Renal pelvis (tissue), 12 donors: ENCODE measurements at places on chromosomes 4 and X. TPM values are rescaled to one million over a fixed set of nuclear protein-coding genes. Genes with fewer than 3 reads are reported as not detected.

- DNase-seq = peak; percentile 76
Measured at GRCh38 chr4:41360214-41360920, 103.6 kb downstream of the UCHL1 start.

- DNase-seq = no peak
Measured at GRCh38 chrX:148416142-148416541, 84.3 kb upstream of the AFF2 start.

GRCh38 chr4:123825596-123826291 is 429.1 kb downstream of the SPRY1 start:
- DNase-seq = no peak

DNA sequence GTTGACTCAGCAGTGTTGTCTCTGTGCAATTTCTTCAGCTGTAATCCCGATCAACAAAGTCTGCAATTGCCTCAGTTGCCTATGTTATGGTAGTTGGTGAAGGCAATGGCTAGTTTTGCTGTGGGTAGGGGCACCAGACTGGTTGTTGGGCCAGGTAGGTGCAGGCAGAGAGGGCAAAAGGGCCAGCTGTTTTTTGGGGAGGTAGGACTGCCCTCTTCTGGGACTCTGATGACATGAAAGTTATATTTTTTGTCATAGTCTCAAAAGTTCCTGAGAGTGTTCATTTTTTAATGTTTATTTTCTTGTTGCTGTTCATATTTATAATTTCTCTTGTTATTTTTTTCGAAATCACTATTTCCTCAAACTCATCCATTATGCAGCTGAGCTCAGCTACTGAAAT is 25.1 kb downstream of the DCAF12L2 start:
- DNase-seq = no peak

DNA sequence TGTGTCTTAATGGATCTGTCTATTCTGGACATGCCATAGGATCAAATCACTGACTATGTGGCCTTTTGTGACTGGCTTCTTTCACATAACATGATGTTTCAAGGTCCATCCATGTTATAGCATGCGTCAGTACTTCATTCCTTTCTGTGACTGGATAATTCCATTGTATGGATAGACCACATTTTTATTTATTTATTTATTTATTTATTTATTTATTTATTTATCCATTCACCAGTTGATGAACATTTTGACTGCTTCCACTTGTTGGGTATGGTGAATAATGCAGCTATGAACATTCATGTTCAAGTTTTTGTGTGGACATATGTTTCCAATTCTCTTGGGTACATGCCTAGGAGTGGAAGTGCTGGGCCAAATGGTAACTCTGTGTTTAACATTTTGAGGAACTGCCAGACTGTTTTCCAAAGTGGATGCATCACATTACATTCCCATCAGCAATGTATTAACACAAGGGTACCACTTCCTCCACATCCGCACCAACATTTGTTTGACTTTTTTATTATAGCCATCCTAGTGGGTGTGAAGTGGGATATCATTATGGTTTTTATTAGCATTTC is 14.0 kb downstream of the RTL5 start:
- DNase-seq = no peak

- no peak for DNase-seq
Measured at GRCh38 chr4:140819610-140820009, 63.4 kb upstream of the TBC1D9 start.

The BDH2 gene
- polyA plus RNA-seq = 178 TPM

DNA sequence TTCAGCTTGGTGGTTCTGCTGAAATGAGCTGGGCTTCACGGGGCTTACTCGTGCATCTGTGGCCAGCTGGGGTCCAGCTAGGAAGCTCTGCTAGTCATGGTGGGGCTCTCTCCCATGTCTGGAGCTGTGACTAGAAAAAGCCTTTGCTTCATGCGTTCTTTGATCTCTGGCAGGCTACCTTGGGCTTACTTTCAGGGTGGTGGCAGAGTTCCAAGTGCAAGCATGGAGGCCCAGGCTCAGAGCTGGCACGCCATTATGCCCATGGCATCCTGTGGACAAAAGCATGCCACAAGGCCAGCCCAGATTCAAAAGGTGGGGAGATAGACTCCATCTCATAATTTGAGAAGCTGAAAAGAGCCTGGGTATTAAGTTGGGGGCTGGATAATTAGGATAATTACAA is 55.4 kb upstream of the GBA3 start:
- DNase-seq = no peak

DNA sequence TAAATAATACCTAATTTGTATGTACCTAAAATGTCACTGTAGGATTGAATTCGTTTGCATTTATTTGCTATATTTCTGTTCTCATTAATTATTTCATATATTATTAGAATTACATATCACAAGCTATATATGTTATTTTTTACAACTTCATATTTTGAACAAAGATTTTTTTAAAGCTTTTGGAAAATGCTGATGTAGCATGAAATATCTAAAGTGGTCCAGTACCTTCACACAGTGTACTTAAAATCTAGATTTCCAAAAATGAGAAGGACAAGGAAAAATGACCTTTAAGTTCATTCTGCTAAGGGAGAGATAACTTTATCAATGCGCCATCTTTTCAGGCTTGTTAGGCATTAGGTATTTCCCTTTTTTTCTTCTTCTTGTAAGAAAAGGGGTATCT is 71.8 kb downstream of the LARP7 start:
- DNase-seq = no peak

DNA sequence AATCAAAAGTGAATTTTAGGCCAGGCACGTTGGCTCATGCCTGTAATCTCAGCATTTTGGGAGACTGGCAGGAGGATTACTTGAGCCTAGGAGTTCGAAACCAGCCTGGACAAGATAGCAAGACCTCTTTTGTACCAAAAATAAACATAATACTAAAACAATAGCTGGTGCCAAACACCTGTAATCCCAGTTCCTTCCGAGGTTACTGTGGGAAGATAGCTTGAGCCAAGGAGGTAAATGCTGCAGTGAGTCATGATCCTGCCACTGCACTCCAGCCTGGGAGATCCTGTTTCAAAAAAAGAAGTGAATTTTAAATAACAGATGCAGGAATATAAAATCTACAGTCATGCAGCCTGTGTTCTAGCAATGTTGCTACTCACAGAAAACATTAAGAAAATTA is 488.3 kb downstream of the PPARGC1A start:
- no peak for DNase-seq

DNA sequence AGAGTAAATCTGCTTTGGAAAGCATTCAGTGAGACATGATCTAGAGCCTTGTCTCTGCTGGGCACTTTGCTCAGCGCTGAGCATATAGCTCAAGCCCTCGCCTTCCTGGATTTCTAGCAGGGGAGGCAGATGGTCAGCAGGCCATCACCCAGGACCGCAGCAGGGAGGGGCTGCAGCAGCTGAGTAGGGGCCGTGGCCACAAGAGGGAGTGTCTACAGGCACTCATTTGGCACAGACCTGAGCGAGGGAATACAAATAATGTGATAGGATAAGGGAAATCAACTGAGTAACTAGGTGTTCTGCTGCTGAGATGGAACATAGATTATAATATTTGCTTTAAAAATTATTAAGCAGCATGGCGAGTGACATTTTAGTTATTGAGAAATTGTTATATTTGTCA is 30.2 kb downstream of the OFD1 start:
- peak; percentile 8 for DNase-seq

DNA sequence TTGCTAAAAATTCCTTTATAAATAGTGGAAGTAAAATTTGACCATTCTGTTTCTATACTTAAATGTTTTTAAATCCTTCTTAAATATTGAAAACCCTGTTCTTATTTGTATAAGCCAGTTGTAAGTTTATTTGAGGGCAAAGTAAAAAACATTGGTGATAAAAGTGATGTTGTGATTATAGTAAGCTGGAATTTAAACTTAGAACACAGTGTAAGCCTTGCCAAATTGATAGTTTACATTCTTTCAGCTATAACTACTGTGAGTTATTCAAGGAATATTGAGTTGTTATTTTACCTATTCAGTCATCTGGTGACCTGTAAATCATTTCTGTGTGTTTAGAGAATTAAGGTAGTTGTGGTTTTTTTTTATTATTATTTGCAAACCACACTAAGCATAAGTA is 9.6 kb downstream of the YY2 start:
- DNase-seq = no peak
